ENCODE measurements at places on chromosomes 3 and 15.

- DNase-seq, result no peak
Measured at GRCh38 chr3:100005665-100006393, 108.5 kb downstream of the FILIP1L start.

- DNase-seq, result no peak
Measured at GRCh38 chr15:85094685-85095084, 113.0 kb downstream of the PDE8A start.

DNA sequence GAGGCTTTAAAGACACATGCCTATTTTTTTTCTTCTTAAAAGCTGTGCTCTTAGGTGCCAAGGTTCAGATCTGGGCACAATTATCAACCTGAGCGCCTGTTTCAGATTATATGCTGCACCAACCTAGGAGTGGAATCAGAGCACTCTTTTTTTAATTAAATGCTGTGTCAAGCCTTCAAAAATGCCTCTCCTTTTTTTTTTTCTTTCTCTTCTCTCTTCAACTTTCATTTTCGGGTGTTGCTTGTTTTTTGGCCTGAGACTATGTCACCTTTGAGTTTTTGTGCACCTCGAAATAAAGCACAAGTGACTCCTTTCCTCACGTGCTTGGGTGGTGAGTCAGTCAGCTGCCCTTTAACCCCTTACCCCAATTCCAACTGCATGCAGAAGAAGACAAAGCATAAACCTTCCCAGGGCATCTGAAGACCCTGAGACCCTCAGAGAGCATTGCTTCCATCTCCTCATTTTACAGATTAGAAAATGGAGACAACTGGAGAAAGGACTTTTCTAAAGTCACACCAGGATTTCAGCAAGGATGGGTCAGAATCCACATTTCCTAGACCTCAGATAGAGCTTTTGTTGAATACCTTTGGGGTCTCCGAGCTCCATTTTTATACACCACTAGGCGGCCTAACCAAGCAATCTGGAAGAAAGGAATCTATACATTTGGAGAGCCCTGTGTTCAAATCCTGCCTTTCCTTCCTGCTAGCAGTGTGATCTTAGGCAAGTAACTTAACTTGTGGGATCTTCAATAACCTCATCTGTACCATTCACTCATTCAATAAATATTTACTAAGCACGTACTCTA, 631 bp upstream of the PRICKLE2 start:
- DNase-seq, result no peak

DNA sequence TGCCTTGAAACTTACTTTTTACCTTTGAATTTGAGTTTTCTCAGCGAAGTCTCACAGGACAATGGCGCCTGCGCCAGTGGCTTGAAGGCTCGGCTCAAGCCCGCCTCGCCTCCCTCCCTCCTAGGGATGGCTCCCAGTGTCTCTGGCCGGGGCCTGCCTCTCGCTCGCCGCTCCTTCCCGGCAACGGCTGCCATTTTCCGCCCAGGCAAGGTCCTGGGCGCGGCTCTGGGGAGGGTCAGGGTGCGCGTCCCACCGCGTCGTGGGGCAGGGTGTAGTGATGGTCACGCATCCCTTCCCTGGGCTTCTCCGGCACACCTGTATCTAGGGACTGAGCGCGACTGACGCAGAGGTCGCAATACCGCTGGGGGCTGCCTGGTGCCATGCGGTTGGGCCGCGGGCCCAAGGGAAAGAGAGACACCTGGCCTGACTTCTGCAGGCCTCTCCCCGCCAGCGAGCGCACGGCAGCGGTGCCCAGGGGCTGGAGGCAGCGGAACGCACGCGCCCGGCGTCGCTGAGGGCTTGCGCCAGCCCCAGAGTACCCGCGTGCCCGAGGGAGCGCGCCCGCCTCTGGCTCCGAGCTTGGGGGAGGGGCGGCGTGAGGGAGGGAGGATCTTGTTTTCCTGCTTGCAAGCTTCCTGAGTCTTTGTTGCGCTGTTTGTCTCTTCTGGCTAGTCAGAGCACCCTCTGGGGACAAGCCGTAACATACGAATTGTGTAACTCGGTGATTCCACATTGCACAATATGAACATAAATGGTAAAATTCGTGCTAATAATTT, 20.7 kb upstream of the FEM1B start:
- peak; percentile 73 for DNase-seq

DNA sequence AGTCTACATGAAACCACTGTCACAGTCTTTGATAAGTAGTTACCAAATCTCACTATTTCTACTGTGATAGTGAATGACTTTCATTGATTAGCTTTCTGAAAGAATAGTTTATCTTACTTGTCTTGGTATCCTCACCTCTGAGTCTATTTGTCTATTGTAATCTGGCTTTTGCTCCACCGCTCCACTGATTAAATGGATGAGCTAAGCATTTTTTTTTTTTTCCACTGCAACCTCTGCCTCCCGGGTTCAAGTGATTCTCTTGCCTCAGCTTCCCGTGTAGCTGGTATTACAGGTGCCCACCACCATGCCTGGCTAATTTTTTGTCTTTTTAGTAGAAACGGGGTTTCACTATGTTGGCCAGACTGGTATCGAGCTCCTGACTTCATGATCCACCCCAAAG, 12.9 kb downstream of the BBS4 start:
- no peak for DNase-seq

DNA sequence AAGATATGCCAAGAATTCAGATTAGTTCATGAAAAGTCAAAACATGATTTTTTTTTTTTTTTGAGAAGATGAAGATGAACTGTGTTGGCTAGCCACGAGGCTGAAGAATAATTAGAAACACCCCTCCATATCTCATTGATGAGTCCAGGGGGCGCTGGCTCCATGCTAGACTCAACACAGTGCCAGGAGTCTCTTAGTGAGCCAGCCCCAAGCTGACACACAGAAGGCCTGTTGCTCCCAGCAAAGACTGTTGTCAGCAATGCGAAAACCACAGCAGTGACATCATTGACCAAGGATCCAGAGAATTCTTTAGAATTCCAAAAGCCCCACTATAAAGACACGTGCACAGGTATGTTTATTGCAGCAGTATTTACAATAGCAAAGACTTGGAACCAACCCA, 185.2 kb downstream of the ANXA2 start:
- DNase-seq, result no peak

- no peak for DNase-seq
Measured at GRCh38 chr3:88997260-88997659, 110.2 kb upstream of the EPHA3 start.

GRCh38 chr15:90677807-90678790, 39.0 kb upstream of the BLM start:
- DNase-seq, result peak; percentile 55

DNA sequence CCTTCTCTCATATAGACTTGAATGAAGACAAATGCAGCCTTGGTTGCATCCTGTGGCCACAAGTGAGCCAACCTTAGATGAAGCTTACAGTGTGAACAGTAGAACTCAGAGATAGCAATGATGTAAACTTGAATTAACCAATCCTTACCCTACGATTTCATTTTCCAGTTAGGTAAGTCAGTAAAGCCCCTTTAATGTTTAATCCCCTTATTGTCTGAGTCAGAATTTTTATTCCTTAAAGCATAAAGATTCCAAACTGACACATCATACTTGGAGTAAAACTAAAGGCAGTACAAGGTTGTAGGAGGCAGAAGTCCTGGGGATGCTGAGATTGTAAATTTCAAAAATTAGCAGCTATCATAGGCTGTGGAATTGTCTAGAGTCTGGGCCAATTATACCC, 507.8 kb upstream of the DPH6 start:
- no peak for DNase-seq

DNA sequence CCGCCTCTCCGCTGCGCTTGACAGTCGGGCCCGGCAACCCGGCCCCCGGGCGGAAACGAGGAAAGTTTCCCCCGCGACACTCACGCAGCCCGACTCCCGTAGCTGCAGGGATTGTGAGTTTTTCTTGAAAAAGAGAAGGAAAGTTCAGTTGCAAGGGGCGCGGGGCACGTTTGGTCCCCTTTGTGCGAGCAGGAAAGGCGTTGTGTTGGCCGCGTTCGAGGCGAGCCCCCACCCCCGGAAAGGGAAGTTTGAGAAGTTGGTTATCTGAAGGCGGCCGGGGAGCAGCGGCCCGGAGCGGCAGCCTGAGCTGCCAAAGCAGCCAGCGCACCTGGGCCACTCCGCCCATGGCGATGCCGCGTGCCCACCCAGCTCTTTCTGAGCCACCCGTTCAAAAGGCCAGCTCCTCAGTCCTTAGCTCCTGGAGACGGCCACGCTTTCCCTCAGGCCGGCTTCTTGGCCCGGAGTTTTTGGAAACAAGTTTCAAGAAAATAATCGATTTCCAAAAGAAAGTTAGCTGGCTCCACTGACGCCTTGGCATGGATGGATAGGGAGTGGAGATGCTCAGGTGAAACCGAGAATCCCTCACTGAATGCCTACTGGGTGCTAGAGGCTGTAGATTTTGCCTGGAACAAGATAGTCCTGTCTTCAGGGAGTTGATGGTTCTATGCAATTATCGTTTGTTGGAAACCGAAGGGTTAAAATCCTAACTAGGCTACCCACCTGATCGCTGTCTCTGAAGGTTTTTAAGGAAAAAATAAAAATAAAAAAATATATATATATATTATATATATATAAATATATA, 832 bp downstream of the TGFBR2 start:
- DNase-seq, result peak; percentile 77

DNA sequence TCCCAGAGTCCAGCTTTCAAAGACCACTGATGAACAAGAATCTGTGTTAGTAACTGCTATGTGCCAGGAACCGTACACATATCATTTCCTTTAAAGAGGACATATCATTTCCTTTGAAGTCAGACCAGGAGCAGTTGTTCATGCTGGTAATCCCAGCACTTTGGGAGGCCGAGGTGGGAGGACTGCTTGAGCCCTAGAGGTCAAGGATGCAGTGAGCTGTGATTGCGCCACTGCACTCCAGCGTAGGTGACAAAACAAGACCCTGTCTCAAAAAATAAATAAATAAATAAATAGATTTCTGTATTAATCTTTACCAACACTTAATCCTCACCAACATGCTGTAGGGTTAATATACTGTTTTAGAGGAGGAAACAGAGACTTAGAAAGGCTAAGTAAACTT, 23.9 kb upstream of the CDV3 start:
- no peak for DNase-seq

DNA sequence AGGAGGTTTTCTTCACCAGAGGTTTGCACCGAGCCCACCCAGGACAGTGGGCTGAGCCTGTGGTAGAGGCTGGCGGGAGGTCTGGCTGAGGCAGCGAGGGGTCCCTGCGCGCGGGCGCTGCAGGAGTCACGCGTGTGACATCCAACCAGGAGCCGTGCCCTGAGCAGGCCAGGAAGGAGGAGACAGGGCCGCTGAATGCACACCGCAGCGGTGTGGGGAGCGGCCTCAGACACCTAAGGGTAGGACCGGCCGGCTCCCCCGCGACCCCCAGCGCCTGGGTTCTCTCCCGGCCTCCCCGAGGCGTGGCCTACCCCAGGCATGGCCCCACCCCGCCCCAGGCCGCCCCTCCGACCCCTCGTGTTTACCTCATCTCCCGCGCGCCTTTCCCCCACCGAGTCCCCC, 412 bp downstream of the SLC41A3 start:
- peak; percentile 53 for DNase-seq

- DNase-seq, result no peak
Measured at GRCh38 chr3:106688464-106688863, 688.8 kb upstream of the CCDC54 start.

DNA sequence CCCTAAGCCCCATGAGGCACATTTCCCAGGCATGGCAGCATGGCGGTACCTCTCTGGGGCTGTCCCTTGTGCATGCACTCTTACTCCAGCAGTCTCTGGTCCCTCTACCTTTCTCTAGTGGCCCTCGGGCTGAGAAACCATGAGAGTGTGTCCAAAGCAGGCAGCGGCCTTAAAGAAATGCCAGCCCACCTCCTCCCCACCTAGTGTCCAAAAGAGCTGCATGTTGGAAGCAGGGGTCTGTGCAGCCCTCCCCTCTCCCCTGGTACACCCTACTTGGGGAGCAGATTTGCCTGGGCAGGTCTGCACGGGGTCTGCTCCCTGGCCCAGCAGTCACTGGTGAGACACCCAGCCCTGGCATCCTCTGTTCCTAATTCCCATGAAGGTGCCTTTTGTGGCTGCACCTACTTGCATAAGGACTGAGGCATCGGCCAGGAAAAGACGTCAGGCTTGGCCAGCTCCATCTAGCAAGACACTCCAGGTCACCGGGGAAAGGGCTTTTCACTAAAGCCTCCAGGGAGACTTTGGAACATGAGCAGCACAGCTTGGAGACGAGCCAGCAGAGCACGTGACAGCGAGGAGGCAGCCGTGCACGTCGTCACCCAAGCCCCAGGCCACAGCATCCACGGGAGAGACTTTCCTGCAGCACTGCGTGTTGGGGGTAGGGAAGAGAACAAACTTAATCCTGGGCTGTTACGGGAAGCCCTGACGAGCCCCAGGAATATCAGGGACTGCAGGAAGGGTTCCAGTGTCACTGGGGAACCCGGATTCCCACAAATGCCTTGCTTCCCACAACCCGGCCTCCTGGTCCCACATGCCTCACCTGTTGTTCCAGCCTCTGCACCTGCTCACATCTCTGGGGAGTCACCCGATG, 38.8 kb downstream of the TM2D3 start:
- no peak for DNase-seq

GRCh38 chr3:112481302-112481721, 18.0 kb downstream of the BTLA start:
- DNase-seq, result no peak

DNA sequence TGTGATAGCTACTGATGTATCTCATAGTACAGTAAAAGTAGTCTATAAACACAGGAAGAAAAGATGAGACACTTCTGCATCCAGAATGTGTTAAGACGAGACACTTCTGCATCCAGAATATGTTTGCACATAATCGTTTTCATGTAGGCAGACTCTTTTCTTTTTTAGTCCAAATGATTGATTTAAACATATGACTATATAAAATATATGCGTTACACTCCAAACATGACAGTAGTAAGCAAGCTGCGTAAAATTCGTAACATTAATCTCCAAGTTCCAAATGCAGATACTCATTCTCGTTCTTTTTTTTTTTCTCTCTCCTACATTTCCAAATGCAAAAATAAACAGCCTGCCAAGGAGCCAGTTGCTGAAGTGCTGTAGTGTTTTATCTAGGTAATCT, 82.6 kb downstream of the FNDC3B start:
- DNase-seq, result no peak

GRCh38 chr3:64972793-64973192, 285.0 kb upstream of the ADAMTS9 start:
- peak; percentile 39 for DNase-seq

DNA sequence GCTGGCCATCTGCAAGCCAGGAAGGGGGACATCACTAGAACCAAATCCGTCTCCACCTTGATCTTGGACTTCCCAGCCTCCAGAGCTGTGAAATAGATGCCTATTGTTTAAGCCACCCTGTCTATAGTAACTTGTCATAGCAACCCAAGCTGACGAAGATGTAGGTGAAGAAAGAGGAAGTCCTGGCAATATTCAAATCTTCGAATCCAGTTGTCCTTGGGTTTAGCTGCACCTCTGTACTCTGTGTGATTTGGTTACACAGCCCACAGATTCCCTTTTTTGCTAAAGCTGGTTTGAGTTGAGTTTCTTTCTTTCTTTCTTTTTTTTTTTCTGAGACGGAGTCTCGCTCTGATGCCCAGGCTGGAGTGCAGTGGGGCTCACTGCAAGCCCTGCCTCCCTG, 68.0 kb upstream of the XCR1 start:
- DNase-seq, result no peak

GRCh38 chr3:195908694-195909581, 587 bp upstream of the TNK2 start:
- DNase-seq, result peak; percentile 35

GRCh38 chr3:109927726-109928125, 590.4 kb upstream of the DPPA4 start:
- no peak for DNase-seq

- no peak for DNase-seq
Measured at GRCh38 chr3:132255041-132255745, 62.0 kb upstream of the ACP3 start.
